ENCODE measurements at places on chromosomes 11 and 22. TPM values are rescaled to one million over a fixed set of nuclear protein-coding genes. Genes with fewer than 3 reads are reported as not detected.

- peaks cover 29% of the 10 kb centered on the region for H3K4me1 ChIP-seq
- H3K36me3 ChIP-seq: no peaks in the 10 kb centered on the region
- DNase-seq: no peak
- no peaks in the 10 kb centered on the region for H3K27me3 ChIP-seq
- H3K4me3 ChIP-seq: no peak overlapping the region
- H3K27ac ChIP-seq: no peak overlapping the region
Observed at GRCh38 chr11:64661146-64661545, 61.9 kb downstream of the NRXN2 start.

DNA sequence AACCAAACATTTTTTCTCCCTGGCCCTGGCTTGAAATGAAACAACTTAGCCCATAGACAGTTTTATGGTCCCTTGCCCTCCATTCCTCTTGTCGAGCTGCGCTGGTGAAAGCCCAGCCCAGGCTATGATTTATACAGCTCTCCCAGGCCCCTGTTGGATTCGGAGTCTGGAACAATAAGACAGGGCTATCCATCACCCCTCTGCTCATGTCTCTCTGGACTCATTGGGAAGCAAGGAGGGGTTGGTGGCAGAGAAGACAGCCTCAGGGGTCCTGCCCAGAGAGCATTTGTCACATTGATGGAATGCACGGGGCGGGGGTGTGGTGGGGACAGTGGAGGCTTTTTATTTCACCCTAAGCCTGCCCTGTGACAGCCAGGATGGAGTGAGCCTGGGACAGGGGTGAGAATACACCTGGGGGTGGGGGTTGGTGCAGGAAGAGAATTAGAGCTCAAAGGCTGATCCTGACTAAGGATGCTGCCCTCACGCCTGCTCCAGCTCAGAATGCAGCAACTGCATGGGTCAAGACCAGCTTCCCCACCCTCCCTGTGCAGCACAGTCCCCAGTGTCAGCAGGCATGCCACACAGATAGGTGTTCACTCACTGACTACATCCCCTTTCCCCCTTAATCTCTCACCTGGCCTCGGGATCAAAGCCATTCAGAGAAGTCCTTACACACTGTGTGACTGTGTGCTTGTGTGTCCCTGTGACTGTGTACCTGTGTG is 10.0 kb upstream of the PKNOX2 start:
- H3K27ac ChIP-seq: no peak overlapping the region
- no peak overlapping the region for H3K4me3 ChIP-seq
- H3K4me1 ChIP-seq: no peaks in the 10 kb centered on the region
- H3K36me3 ChIP-seq: no peaks in the 10 kb centered on the region
- H3K27me3 ChIP-seq: no peaks in the 10 kb centered on the region
- DNase-seq: no peak

GRCh38 chr22:41781507-41781906 is 19.0 kb upstream of the CCDC134 start:
- H3K36me3 ChIP-seq: no peaks in the 10 kb centered on the region
- H3K4me1 ChIP-seq: no peaks in the 10 kb centered on the region
- no peaks in the 10 kb centered on the region for H3K27me3 ChIP-seq
- no peak overlapping the region for H3K4me3 ChIP-seq

DNA sequence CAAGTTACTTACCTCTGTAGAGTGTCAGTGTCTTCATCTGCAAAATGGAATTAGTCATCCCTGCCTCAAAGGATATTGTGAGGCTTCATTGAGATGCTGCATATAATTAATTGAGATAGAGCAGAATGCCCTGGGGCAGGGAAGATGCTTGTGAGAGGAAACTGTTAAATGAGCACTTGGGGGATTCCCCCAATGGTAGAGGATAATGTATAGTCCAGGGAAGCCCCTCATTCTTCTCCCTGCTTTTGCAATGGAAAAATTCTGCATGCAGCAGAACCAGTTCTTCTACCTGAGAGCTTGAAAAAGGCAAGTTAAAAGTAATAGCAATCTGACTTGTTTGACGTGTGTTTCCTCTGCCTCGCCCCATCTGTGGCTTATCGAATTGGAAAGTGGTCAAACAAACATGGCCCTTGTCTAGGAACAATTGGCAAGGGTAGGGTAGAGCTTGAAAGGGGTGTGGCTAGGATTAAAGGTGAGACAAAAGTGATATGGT is 90.9 kb downstream of the NAV2 start:
- no peak overlapping the region for H3K4me3 ChIP-seq
- peaks cover 3% of the 10 kb centered on the region for H3K4me1 ChIP-seq
- DNase-seq: no peak
- H3K27ac ChIP-seq: no peak overlapping the region
- H3K27me3 ChIP-seq: no peaks in the 10 kb centered on the region

DNA sequence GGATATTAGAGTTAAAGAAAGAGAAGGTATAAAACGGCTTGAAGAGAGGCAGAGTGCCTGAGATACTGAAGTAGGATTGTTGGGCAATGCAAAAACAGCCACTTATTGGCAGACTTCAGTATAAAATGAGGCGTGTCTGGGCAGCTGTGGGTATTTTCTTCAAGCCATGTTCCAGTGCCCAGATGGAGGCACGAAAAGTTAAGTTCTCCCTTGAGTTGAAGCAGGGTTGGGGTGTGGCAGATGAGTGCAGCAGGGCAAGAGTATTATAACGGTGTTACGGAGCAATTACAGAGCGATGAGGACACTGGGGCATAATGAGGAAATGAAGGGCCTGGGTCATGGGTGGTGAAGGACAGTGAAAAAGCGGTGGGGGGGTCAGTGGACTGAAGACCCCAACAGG is 73.7 kb upstream of the CREB3L1 start:
- H3K36me3 ChIP-seq: no peaks in the 10 kb centered on the region
- H3K27me3 ChIP-seq: peaks cover 27% of the 10 kb centered on the region
- no peak overlapping the region for H3K27ac ChIP-seq
- H3K4me3 ChIP-seq: no peak overlapping the region
- H3K4me1 ChIP-seq: no peaks in the 10 kb centered on the region

DNA sequence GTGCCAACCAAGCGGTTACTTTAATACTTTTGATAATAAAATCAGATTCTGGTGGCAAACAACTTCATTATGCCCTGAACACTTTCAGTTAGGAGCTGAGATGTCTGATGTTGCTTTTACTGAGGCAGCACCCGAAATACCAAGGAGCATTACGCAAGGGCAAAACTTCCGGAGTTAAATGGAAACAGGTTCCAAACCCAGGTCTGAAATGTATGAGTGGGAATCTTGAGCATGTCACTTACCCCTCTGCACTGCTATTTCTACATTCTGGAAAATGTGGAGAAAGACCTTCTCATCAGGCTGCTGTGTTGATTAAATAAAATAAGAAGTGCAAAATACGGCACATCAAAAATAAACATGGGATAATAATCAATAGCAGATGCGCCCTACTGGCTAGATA is 315.1 kb downstream of the LARGE1 start:
- H3K36me3 ChIP-seq: no peaks in the 10 kb centered on the region
- H3K4me3 ChIP-seq: no peak overlapping the region
- H3K4me1 ChIP-seq: no peaks in the 10 kb centered on the region
- no peak for DNase-seq
- H3K27me3 ChIP-seq: no peaks in the 10 kb centered on the region

- H3K4me3 ChIP-seq: no peak overlapping the region
- no peak overlapping the region for H3K27ac ChIP-seq
- no peaks in the 10 kb centered on the region for H3K27me3 ChIP-seq
- peaks cover 10% of the 10 kb centered on the region for H3K36me3 ChIP-seq
- H3K4me1 ChIP-seq: peaks cover 78% of the 10 kb centered on the region
Observed at GRCh38 chr11:96328395-96329010, 14.5 kb downstream of the MAML2 start.

CCDC73 gene
- not detected for total RNA-seq

GRCh38 chr22:18120857-18121256 is 10.2 kb downstream of the TUBA8 start:
- DNase-seq: no peak
- no peaks in the 10 kb centered on the region for H3K27me3 ChIP-seq
- H3K27ac ChIP-seq: no peak overlapping the region
- no peaks in the 10 kb centered on the region for H3K36me3 ChIP-seq
- H3K4me1 ChIP-seq: peaks cover 8% of the 10 kb centered on the region

RPS6KB2 gene
- 166 TPM for total RNA-seq

DNA sequence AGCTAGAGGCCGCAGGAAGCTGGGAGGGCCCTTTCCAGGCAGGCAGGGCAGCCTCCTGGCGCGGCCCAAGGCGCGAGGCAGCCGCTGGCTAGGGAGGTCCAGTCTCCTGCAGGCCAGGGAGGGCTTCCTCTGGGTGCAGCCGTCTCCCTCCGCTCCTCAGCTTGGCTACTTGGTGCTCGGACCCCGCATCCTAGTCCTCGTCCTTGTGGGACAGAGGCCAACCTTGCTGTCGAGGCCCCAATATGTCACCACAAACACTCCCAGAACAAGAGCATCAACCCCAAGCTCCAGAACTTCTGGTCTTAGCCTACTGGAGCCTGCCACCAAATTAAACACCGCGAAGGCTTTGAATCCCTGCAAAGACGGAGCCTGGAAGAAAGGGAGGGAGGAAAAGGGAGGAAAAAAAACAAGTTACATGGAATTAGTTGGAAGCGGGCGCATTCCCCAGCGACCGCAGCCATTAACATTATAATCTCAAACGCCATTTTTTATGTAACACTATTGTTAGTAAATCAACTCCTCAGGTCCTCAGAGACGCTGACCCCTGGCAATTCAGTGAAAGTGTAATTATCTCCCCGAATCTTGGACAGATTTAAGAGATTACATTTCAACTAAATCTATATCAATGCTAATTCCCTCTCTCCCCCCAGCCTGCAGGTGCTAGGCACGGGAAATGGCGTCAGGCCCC is 12.7 kb upstream of the PAX6 start:
- DNase-seq: no peak
- H3K27ac ChIP-seq: no peak overlapping the region
- H3K27me3 ChIP-seq: no peaks in the 10 kb centered on the region
- peaks cover 5% of the 10 kb centered on the region for H3K4me1 ChIP-seq
- H3K36me3 ChIP-seq: no peaks in the 10 kb centered on the region

GRCh38 chr11:93532281-93532789 is 10.9 kb downstream of the SMCO4 start:
- H3K4me1 ChIP-seq: no peaks in the 10 kb centered on the region
- no peak for DNase-seq
- no peak overlapping the region for H3K27ac ChIP-seq
- no peak overlapping the region for H3K4me3 ChIP-seq
- H3K36me3 ChIP-seq: no peaks in the 10 kb centered on the region
